Renal cortical epithelial cell (primary cell): ENCODE measurements at places on chromosomes 1 and 21. TPM values are rescaled to one million over a fixed set of nuclear protein-coding genes. Genes with fewer than 3 reads are reported as not detected.

FLG2 gene
- not detected in 2 replicates for total RNA-seq

PANK4 gene
- 14.6 and 20.3 TPM in 2 replicates for total RNA-seq

APOBEC4 gene
- total RNA-seq: not detected in 2 replicates

WDR26 gene
- 57.5 and 150 TPM in 2 replicates for total RNA-seq

RGS13 gene
- total RNA-seq: not detected in 2 replicates

TXNDC12 gene
- total RNA-seq: 36.1 and 55.7 TPM in 2 replicates

SIPA1L2 gene
- total RNA-seq: 22.6 and 78.2 TPM in 2 replicates

ARTN gene
- 0.40 and 3.0 TPM in 2 replicates for total RNA-seq

LRRC40 gene
- total RNA-seq: 36.4 and 45.7 TPM in 2 replicates

EIF2D gene
- 40.5 and 52.8 TPM in 2 replicates for total RNA-seq

OR2M3 gene
- not detected in 2 replicates for total RNA-seq

CD53 gene
- not detected in 2 replicates for total RNA-seq

OPRD1 gene
- not detected in 2 replicates for total RNA-seq

MRTO4 gene
- total RNA-seq: 21.5 and 34.0 TPM in 2 replicates

SLC2A5 gene
- total RNA-seq: 1.6 TPM in 1 of 2 replicates, not detected in the other

CAPN8 gene
- 0.05 TPM in 1 of 2 replicates, not detected in the other for total RNA-seq

KCNJ9 gene
- total RNA-seq: not detected in 2 replicates

OR2L3 gene
- not detected in 2 replicates for total RNA-seq

ABCA4 gene
- total RNA-seq: 0.52 and 1.3 TPM in 2 replicates

GIPC2 gene
- total RNA-seq: 1.1 and 4.9 TPM in 2 replicates

KCNE2 gene
- not detected in 2 replicates for total RNA-seq

PLEKHN1 gene
- 2.4 and 2.6 TPM in 2 replicates for total RNA-seq

CDK18 gene
- total RNA-seq: 14.6 and 21.1 TPM in 2 replicates

CYP4A11 gene
- not detected in 2 replicates for total RNA-seq

RGS16 gene
- total RNA-seq: under 0.01 TPM in 1 of 2 replicates, not detected in the other

TRIM58 gene
- 0.30 and 0.35 TPM in 2 replicates for total RNA-seq

LRRIQ3 gene
- total RNA-seq: 0.17 and 2.5 TPM in 2 replicates
